Stimulated activated CD8-positive, alpha-beta memory T cell treated with anti-CD3 and anti-CD28 coated beads, Interleukin-4, amount 100 ng/mL, for 1 hour (primary cell): ENCODE measurements at places on chromosomes 1 and 21.
A peak's percentile ranks its signal among the peaks of the same experiment; 100 is the strongest.

GRCh38 chr1:46027788-46028573, 104.4 kb downstream of the PIK3R3 start:
- DNase-seq: no peak

DNA sequence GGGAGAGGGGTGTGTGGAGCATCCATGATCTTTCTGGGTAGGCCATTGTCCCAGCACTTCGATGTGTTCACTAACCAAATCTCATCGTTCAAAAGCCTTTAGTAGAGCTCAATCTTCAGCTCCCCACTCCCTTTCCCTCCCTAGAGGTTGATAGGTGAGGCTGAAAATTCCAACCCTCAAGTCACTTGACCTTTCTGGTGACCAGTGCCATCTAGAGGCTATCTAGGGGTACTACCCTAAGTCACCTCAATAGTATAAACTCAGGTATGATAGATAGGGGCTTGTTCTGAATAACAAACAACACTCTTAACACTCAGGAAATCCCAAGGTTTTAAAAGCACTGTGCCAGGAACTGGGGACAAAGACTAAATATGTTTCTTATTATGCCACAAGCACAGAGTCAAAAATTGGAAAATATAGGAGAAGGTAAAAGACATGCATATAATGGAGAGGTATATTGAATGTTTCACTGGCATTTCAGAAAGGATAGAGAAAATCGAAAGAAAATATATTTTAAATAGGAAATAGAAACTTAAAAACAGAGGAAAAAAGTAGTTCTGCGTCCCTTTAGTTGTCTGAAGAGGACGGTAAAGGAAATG, 42.9 kb upstream of the CD53 start:
- DNase-seq: peak; percentile 1

GRCh38 chr1:3183411-3183810, 114.4 kb downstream of the PRDM16 start:
- no peak for DNase-seq

- no peak for DNase-seq
Measured at GRCh38 chr1:157103268-157103667, 3.7 kb upstream of the ETV3L start.

DNA sequence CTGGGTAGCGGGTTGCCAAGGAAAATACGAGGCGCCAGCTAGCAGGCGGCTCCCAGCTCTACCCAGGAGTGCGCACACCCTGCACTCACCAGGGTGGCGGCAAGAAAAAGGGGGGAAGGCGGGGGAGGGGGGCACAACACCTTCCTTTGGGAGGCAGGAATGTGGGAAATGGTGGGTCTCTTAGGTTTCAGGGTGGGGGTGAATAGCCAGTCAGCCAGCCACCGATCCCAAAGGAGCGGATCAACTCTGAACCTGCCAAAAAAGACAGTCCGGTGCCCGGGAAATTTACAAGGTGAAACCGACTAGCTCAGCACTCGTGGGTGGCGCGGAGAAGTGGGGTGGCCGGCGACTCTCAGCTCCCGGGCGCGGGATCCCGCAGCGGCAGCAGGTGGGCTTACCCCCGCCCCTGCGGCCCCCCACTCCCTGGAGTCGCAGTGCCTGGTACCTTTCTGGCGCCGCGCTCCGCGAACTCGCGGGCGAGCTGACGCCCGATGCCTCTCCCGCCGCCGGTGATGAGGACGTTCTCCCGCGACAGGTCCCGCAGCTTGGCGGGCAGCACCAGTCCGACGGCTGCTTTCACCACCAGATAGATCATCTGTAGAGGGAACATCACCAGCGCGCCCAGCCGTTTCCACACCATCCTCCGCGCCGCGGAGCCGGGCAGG, 1.2 kb downstream of the DHRS3 start:
- DNase-seq: no peak

- no peak for DNase-seq
Measured at GRCh38 chr1:32962248-32962896, 2.2 kb downstream of the RNF19B start.

DNA sequence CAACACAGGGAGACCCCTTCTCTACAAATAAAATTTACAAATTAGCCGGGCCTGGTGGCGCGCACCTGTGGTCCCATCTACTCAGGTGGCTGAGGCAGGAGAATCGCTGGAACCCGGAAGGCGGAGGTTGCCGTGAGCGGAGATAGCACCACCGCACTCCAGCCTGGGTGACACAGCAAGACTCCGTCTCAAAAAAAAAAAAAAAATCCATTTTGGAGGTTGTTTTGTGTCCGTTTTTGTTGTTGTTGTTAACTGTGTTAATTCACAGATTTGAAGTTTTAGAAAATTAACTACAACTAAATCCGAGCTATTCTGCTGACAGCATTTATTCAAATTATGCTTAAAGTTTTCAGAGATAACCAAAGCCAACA, 618 bp downstream of the CLCC1 start:
- no peak for DNase-seq

GRCh38 chr1:224329842-224330753, at the start of gene NVL:
NVL (minus strand) TSS chr1:224330172; CDS start chr1:224330127, 45 bp downstream.
- peak; percentile 48 for DNase-seq

DNA sequence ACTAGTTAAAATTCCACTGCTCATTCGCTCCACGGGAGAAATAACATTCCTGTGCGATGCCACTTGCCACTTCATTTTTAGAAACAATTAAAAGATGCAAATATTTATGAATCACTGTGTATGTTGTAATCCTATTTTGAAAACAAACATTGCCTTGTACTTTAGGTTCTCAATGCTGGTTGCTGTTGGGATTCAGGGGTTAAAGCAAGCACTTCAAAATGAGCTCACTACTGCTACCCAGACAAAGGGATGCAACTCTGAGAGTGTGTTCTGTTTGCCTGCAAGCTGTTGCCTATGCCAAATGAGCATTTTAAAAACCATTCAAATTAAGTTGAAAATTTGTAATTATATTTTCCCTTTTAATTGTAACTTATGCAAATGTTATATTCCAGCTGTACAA, 87.5 kb downstream of the RWDD3 start:
- DNase-seq: no peak

DNA sequence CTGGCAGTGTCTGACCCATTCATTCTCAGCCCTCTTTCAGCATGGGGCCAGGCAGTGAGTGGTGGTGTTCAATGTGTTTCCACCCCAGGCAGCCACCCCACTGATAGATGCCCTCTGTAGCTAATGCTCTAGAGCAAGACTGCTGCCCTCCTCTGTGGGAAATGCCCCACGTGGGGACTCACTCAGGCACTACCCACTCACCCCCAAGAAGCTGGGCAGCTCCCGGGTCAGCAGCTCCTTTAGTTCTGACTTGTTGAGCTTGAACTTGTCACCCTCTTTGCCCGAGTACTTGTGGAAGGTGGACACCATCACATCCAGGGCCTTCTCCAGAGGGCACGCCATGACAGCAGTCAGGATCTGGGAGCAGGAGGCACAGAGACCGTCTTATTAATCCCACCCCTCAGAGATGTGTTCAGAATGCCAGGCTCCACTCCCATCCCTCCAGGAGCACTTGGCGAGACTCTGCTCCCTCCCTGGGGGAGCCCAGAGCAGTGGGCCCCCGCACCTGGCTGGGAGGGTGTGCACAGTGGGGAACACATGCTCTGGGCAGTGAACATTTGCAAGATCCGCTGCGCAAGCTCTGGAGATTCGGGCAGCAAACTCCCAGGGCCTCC, 1.0 kb downstream of the S100A4 start:
- no peak for DNase-seq

DNA sequence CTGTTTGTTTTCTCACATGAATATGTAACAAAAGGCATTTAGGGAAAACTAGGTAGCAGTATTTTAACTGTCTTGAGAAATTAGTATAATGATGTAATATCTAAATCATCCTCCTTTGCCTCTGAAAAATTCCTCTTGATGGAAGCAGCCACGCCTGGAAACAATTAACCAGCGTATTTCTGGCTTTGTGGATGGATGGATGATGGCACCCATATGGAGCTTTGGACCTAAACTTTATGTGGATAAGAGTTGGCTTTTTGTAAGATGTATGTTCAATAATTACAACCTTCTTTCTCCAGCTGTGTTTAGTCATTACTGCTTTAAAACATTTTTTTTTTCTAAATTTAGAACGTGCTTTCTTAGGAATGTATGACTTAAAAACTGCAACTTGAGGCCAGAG, 12.7 kb downstream of the CDCA8 start:
- no peak for DNase-seq

DNA sequence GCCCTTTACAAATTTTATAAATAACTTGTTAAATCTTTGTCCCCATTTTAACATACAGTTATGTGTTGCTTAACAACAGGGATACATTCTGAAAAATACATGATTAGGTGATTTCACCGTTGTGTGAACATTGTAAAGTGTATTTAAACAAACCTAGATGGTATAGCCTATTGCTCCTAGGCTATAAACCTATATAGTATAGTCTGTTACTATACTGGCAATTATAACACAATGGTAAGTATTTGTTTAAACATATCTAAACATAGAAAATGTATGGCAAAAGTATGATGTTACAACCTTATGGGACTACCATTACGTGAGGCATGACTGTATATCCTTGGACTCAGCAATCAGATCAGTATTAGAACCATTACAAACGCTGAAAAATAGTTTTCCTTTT, 36.6 kb downstream of the GATAD2B start:
- DNase-seq: no peak

DNA sequence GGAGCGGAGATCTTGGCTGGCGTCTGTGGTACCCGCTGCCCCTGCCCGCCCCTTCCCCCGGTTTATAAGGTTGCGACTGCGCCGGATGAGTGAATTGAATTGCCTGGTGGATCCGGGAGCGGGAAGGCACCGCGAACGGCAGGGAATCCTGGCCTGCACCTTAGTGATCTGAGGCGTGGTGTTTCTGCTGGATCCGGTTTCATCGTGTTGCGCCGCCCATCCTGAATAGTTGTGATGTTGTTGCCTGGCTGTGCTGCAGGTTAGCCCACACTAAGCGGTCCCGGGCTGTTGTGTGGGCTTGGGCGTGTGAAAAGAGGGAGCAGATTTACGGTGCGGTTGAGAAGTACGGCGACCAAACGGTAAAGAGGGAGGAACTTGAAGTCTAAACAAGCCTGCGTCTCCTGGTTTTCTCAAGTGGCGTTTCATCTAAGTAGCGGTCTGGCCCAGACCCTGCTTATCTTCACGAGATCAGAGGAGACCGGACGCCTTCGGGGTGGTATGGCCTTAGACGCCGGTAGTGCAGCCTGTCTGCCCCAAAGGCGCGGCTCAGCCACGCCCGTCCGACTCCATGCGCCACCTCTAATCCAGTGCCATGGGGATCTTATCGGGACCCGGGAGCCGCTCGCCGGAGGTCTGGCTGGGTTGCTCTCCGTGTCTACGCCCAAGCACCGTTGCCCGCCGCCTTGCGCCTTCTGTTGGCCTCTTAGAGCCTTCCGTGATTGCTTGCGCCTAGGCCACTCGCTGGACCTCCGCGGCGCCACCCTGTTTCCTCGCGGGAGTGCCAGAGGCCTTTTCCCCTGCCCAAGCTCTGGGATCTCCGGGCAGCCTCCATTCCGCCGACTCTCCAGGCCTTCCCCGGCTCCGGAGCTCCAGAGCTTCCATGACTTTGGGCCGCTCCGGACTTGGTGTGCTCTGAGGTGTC, 87.5 kb upstream of the RHOU start:
- no peak for DNase-seq

- no peak for DNase-seq
Measured at GRCh38 chr1:57546549-57547330, 122.9 kb upstream of the DAB1 start.

DNA sequence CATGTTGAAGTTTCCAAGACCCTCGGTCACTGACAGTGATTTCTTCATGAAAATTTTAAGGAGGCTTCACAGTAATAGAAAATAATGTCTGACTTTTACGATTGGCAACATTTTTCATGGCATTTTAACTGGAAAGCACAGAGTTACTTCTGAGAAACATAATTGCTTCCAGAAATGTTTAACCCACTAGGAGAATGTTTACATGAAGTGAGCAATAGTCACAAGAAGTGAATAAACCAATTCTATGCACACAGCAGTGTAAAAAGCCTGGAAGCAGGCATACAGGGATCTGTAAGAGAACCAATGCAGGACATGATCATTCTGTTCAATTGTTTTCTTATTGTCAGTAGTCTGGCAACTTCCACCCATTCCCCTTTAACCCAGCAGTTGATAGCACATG, 316.2 kb upstream of the CXADR start:
- DNase-seq: no peak

DNA sequence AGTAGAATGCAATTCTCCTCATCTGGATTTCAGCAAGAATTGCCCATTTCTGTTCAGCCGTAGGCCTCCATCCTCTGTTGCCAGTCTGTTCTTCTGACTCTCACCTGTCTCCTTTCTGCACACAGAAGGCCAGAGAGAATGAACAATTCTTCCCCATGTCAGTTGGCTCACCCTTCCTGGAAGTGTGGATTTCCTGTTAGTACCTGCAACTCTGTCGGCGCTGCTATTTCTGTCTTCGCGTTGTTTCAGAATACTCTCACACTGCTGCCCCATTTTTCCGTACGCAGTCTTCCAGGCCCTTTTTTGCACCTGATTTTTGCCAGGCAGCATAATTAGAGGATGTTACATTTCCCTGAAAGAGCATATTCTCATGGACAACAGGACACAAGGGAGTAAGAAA, 200.7 kb downstream of the FGGY start:
- DNase-seq: no peak

GRCh38 chr1:99365141-99365540, 100.8 kb downstream of the PLPPR4 start:
- no peak for DNase-seq

GRCh38 chr1:193462629-193463320, 276.4 kb upstream of the B3GALT2 start:
- DNase-seq: no peak

DNA sequence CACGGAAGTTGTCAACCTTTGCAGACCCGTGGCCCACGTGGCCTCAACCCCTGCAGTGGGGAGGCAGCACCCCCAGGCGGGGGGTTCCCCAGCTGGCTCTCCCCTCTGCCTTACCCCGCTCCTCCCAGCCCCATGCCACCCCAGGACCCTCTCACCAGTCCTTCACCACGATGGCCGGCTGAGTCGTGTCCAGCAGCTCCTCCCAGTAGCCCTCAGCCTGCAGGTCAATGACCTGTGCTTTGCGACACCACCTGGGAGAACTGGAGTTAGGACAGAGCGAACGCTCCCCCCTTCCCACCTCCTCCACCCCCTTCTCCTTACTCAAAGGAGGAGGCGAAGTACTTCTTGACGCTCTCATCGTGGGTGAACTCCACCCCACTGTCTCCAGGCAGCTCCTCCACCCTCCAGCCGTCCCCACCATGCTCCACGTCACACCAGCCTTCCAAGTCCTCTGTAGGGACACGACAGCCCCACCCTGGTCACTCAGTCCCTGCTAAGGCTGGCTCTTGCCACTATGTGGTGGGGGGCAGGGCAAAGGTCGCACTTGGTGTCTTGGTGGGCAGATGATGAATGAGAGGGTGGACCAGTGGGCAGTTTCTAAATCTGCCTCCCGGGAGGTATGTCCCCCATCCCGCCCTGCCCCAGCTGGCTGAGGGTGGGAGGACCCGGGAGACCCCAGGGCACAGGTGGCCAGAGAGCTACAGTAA, 4.5 kb downstream of the FBXO2 start:
- no peak for DNase-seq

DNA sequence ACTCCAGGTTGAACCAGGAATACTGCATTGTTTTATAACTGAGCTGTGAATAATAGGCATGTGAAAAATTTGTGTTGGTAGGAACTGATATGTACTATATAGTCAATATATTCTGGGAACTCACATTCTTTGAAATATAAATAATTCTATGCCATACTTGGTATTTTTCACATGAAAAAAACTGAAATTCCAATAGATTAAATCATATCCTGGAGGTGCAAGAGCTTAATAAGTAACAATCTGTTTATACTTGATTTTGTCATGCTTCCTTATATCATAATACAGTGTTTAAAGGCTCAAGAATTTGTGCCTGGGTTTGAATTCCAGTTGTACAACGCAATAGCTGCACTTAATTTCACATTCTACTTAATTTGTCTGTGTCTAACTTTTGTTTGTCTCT, 387.0 kb downstream of the USP25 start:
- DNase-seq: no peak
